ENCODE measurements at places on chromosomes 2 and 18. TPM values are rescaled to one million over a fixed set of nuclear protein-coding genes. Genes with fewer than 3 reads are reported as not detected.

DNA sequence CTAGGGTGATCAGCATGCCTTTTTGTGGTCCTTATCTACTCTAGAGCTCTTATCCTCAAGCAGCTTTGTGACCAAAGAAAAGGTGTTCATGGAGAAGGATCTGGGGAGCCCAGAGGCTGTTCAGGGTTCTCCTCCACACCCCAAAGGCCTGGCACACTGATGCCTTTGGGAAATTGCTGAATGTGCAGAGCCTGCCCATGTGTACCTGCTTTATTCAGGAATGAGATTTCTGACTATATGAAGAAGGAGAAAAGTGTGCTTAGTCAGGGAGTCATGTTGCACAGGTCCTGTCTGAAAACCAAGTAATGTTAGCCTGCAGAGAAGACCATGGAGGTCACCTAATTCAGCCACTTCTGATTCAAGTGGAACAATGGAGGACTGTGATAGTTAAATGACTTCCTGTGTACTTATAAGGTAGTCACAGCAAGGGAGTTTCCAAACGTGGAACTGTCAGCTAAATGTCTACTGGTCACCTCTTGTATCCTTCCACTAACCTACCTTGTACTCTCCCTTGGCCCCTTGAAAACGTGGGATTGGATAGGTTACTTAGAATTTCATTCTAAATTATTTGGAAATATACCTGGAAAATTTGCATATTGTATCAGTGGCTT lies 81.3 kb downstream of the LIMS1 start:
- peak; percentile 49 for DNase-seq

GRCh38 chr2:178241844-178242551 lies 47.7 kb downstream of the OSBPL6 start:
- peak; percentile 94 for DNase-seq

The SLC9A4 gene
- total RNA-seq: 7.6 TPM

GRCh38 chr2:7618031-7618430 lies 700.8 kb downstream of the RNF144A start:
- no peak for DNase-seq

The MDH1B gene
- 3.7 TPM for total RNA-seq

The RFX8 gene
- total RNA-seq: not detected

The OTX1 gene
- total RNA-seq: 0.20 TPM

- peak; percentile 87 for DNase-seq
These were observed 570.1 kb upstream of the SYT4 start for GRCh38 chr18:43847164-43848091.

DNA sequence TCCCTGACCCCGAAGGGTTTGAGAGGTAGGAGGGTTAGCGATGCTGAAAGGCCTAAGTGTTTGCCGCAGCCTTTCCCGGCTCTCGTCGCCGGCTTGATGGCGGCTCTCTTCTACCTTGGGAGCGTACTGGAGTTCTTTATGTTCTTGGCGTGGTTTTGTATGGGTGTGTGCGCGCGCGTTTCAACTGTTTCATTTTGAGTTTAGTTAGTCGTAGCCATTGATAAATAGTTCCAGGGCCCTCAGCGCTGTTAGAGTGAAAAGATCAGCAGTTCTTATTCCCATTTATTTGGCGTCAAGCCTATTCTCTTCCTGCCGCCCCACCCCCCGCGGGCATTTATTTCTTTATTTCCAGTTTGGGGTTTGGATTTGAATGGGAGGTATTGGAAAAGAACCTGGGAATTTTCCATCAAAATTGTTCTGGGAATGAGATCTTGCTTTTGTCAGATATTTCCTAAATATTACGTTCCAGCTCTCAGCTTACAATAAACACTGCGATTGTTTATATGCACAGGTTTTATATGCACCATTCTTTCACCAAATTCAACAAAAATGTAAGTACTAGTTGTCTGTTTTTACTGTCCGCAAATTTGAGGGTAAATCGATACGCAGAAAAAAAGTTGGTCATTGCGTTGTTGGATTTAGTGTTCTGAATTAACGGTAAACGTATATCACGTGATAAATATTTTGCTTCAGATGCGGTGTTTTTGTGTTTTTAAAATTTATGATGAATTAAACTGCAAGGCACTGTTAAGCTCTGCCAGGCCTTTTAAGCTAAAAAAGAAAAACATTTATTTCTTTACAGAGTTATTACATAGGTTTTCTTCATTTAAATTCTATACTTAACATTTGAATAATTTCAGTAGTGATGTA lies 954 bp downstream of the CCNT2 start:
- peak; percentile 11 for DNase-seq

The KCNS3 gene
- 70.9 TPM for total RNA-seq

DNA sequence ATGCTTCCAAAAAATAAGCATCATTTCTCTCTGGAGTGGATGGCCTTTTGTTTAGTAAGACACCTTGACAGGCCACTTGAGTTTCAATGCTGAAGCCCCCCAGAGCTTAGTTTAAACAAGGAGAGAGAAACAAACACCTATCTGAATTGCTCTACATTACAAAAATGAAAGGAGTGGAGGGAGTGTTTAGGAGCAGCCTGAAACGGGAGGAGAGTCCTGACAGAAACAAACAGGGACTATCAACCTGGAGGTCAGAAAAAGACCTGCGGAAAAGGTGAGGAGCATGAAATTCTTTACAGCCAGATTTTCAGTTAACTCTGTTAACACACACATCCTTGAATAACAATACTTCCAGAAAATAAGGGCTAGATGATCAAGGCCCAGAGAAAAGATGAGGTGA lies 126.2 kb downstream of the NR4A2 start:
- DNase-seq: no peak

DNA sequence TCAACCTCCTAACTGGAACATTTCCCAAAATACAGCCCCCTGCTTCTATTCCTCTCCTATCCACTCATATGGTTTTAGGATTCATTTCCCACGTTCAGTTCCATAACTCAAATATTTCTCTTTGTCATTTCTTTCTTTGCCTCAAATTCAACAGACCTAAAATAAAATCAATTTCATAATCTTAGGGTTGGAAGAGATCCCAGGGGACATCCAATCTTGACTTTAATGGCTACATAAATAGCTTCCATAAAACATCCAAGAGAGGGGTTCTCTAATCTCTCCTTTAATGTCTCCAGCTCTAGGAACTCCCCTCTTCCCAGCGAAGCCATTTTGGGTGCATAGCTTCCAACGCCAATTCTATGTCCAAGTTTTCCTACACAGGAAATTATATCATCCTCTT lies 33.8 kb downstream of the RBKS start:
- DNase-seq: no peak

DNA sequence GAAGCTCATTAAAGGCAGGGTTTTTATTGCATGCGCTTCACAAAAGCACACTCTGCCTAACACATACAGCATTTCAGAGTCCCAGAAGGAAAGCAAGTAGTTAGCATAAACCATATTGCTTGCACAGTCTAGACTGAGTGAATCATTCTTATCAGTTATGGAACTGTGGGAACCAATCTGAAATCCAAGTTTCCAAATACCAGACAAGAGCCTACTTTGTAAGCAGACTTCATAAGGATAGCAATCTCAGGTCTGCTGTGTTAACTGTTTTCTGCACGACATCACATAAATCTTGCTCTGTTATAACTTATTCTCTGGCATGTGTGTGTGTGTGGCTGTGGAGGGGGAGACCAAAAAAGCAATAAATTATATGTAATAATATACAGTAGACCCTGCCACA lies 608.1 kb upstream of the REG3G start:
- DNase-seq: no peak

The RAB27B gene
- 4.0 TPM for total RNA-seq

The CYBRD1 gene
- 63.1 TPM for total RNA-seq

- peak; percentile 93 for DNase-seq
These were observed 294.5 kb downstream of the PRKCE start for GRCh38 chr2:45946023-45946422.

GRCh38 chr2:63544017-63544627 lies 44.2 kb downstream of the WDPCP start:
- DNase-seq: peak; percentile 32

The ADCY3 gene
- 9.2 TPM for total RNA-seq

The TACR1 gene
- total RNA-seq: not detected

All from renal cortical epithelial cell (primary cell).